Suppressor macrophage treated with lipopolysaccharide for 4 hours (primary cell): ENCODE measurements at places on chromosomes 4 and X.

- DNase-seq: no peak
These were observed 398.4 kb upstream of the BOD1L1 start for GRCh38 chr4:14025891-14026290.

- DNase-seq: no peak
These were observed 326.0 kb downstream of the ACTRT1 start for GRCh38 chrX:127726227-127726626.

DNA sequence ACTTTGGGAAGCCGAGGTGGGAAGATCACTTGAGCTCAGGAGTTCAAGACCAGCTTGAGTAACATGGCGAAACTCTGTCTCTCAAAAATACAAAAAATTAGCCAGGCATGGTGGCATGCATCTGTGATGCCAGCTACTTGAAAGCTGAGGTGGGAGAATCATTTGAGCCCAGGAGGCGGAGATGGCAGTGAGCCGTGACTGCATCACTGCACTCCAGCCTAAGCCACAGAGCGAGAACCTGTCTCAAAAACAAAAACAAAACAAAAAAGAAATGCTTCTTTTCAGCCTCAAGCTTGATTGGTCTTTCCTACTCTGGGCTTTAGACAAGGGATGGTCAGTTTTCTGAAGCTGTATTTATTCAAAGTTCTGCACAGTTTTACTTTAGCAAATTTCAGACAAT is 15.8 kb upstream of the DHRSX start:
- no peak for DNase-seq

DNA sequence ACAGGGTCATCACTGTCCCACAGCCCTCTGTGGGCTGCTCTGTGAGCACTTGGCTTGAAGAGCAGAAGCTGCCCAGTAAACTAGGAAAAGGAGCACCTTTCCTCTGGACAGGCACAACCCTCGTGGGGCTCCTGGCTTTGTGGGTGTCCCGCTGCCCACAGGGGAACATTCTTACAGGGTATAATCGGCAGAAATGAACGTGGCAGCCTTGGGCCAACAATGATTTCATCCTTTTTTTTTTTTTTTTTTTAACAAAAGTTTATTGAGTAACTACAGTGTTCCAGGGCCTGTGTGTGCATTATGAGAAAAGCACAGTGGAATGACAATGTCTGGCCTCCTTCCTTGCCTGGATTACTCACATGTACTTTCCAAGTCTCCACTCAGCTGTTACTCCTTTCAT is 197.2 kb downstream of the PDGFC start:
- peak; percentile 32 for DNase-seq

DNA sequence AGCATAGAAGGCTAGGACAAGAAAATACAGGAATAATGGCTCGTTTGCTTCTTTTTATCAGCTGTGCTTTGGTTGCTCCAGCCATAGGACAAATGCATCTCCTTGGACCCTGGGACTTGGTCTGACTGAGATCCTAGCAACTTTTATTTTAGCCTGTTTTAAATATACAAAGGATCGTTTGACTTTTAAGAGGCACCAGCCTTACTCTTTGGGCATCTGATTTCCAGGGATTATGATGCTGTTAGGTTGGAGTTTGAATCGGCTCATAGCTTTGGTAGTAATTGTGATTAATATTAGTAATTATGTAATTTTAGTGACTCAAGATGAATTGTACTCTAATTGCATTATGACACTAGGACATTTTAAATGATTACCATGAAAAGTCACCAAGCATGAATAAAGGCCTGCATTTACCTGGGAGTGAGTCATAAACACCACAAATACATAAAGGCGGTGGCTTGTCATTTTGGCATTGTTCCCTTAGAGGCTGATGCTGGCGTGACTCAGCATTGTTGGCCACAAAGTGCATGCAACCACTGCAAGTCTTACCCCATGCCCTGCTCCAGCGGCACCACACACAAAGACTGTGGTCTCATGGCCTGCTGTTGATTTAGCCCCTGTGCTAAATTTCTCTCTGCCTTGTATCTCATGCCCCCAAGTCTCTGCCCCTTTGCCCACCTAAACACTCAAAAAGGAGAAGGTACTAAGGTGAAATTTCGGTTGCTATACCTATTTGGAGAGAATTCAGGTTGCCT is 12.4 kb downstream of the GPAT3 start:
- peak; percentile 82 for DNase-seq

DNA sequence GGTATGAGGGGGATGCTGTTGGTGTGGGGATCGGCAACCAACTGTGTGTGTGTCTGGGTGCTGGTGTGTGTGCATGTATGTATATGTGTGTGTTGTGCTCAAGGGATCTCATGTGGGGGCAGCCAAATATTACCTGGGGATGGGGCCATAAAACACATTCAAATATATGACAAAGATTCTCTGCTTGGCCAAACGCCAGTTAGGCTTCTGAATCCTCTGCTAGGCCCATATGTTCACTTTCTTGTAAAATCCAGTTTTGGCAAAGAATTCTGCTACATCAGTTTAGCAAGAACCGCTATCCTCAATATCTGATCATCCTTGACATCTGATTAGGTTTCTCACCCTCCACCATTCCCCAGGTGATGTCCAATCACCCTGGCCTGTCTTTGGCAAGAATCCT is 106.6 kb downstream of the RASL11B start:
- no peak for DNase-seq

- DNase-seq: no peak
These were observed 1.6 kb upstream of the WNK3 start for GRCh38 chrX:54359408-54359807.

DNA sequence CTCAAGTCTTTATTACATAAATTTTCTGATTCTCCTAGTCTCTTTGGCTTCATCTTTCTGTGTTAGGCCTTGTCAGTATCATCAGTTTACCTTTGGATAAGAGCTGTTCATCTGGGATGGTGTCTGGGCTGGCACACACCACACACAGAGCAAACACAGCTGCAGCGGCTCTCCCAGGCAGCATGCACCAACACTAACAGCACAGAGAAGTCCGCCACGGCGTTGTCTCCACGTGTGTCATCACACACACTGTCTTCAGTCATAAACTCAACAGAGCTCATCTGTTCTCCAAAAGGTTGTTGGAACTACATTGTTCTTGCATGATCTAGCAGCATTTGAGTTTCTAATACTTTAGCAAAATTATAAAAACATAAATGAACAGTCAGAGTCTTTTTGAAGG is 851.9 kb upstream of the FRG1 start:
- no peak for DNase-seq

DNA sequence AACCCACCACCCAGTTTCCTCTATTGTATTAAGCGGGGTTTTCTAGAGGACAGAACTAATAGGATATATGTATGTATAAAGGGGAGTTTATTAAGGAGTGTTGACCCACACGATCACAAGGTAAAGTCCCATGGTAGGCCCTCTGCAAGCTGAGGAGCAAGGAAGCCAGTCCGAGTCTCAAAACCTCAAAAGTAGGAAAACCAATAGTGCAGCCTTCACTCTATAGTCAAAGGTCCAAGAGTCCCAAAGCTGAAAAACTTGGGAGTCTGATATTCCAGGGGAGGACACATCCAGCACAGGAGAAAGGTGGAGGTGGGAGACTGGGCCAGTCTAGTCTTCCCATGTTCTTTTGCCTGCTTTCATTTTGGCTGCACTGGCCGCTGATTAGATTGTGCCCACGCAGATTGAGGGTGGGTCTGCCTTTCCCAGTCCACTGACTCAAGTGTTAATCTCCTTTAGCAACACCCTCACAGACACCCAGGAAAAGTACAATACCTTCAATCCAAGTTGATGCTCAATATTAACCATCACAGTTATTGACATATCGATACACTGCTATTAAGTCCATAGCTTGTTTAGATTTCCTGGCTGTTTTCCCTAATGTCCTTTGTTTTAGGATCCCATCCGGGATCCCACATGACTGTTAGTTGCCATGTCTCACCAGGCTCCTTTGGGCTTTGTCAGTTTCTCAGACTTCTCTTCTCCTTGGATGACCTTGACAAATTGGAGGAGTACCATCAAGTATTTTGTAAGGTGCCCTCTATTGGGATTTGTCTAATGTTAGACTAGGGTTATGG is 12.2 kb downstream of the UCHL1 start:
- DNase-seq: no peak

DNA sequence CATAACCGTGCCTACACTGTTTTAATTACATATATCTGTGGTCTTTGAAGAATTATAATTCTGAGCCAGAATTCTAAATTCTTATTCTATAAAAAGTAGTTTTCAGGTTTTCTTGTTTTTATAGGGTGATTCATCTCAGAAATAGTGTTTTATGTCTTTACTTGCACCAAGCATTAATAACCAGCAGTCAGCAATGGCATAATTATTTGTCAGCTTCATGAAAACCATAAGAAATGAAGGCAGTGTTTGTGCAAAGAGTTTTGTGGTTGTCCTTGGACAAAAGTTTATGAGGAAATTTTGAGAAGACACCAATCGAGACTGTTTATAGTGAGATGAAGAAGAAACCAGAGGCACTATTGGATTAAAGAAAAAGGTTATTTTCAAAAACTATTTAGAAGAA is 37.2 kb downstream of the EDNRA start:
- DNase-seq: no peak

GRCh38 chrX:4528247-4528646 is 814.8 kb upstream of the PRKX start:
- DNase-seq: no peak

DNA sequence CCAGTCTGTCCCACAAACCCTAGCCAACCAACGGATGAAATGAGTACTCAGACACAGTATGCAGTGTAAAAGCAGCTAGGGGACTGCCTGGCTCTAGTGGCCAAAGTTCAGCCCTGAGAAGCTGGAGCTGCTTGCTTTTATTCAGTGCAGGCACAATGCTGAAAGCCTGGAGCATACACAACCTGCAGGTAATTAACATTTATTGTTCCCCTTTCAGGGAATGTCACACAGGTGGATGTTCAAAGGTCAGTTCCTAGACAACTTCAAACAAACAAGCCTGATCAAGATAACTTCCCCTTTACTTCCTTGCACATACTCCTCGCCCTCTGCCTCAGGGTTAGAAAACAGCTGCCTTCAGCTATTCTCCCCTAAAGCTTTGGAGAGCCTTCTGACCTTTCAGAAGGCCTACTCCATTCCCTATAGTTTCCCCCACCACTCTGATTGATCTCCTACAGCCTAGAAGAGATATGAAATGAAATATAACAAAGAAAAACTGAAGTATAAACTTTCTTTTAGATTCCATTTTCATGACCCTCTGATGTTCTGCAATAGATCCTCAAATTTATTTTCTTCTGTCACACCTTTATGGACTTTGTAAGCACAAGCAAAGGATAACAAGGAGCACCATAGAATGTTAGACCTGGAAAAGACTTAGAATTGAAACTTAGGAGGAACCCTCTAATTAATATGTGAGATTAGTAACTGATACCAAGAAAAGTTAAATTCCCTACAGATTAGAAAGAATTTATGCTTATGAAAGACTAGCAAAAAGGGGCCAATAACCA is 6.8 kb upstream of the DCAF8L1 start:
- DNase-seq: no peak

- no peak for DNase-seq
These were observed 6.4 kb upstream of the PHEX start for GRCh38 chrX:22025751-22026150.

- DNase-seq: no peak
These were observed 179.6 kb upstream of the MXRA5 start for GRCh38 chrX:3526071-3526470.

- DNase-seq: peak; percentile 36
These were observed 736.9 kb upstream of the MAGEB2 start for GRCh38 chrX:29478336-29479069.

DNA sequence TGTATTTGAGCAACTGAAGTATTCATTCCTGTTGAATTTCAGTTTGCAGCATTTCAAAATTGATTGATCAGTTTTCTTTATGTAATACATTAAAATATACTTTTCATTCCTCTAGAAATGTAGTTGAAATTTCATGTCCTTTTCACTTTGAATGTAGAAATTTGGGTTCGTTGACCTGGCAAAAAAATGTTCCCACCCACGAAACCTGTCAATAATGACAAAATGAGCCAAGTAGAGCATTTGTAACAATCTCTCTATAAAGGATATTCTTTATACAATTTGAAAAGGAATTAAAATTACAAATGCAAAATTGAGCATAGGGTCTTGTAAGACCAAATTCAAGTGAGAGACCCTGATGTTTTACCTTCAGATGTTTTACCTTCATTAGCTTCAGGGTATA is 283.9 kb downstream of the ANKRD50 start:
- DNase-seq: no peak

DNA sequence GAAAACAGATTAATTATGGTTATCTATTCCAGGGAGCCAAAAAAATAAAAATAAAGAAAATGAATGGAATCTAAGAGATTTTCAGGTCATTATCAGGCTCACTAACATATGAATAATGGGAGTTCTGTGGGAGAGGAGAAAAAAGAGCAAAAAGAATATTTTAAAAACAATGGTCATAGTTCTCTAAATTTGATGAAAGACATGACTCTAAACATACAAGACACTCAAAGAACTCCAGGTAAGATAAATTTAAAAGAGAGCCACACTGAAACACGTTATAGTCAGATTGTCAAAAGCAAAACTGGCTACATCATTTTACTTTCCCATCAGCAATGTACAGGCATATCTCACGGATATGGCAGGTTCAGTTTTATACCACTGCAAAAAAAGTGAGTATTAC is 520.0 kb downstream of the ANKRD50 start:
- DNase-seq: no peak

DNA sequence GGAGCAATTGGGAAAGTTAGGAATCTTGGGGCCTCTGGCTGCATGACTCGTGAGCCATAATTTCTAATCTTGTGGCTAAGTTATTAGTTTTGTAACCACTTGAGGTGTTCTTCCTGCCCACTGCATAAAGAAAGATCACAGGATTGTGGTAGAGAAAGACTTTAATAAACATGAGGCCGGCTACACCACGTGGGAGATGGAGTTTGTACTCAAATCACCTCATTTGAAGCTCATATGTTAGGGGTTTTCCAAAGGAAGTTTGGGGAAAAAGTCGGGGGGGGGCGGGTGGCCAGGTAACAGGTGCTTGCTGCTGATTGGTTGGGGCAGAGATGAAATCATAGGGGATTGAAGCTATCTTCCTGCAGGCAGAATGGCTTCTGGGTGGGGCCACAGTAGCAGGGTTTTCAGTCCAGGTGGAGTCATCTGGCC is 287.8 kb downstream of the ZNF674 start:
- DNase-seq: no peak

GRCh38 chr4:2301225-2301642 is 39.3 kb upstream of the MXD4 start:
- no peak for DNase-seq

GRCh38 chr4:27094783-27095182 is 234.1 kb downstream of the STIM2 start:
- no peak for DNase-seq

DNA sequence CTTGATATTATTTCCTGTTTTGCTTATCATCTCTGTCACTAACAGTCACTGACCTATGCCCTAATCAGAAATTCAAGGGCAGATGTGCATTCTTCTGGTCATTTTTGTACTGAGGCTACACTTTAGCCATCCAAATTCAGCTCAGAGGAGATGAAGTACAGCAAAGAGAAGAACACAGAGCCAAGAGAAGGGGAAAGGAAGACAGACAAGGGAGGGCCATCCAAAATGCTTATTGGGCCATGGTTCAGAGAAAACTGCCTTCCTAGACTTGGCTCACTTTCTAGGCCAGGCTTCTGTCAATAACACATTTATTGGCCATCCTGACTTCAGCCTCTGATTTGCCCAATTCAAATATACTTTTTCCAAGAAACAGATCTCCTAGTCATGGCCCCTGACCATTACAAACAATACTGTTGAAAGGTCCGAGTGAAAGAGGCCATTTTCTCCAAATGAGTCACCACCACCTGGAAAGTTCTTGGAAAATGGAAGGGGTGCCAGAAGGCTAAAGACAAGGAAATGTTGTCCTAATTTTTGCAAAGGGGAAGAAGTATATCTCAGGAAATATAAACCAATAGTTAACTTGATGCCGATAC is 56.4 kb downstream of the DCX start:
- DNase-seq: no peak
